ENCODE measurements at places on chromosomes 1 and 21.
A peak's percentile ranks its signal among the peaks of the same experiment; 100 is the strongest.

DNA sequence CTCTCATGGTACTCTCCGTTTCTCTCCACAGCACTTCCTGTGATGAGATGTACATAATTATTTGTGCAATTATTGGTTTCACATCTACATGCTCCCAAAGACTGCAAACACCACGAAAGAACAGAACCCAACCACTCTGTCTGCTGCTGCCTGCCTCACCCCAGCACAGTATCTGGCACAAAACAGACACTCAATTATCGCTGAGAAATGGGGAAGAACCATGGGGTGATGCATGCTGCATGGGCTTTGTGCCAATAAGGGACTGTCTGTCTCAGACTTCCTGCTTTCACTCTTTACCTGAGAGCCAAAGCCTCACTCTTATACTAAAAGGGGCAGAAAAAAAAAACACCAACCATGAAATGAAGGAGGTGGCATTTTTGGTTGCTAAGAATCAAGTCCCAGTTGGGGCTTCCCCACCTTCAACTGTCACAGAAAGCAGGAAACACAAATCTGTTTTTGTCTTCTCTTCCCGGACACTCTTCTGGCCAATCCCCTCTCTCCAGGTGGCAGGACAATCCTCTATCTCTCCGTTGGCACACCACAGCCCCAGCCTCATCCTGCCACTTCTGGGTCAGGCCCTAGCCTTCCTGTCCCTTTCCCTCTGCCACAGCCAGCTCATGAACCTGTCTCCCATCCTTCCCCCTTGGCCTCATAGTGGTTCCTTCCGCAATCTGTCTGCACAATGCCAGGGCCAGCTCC lies 82.0 kb downstream of the TGFBR3 start:
- no peak for DNase-seq

- no peak for DNase-seq
Observed at GRCh38 chr1:229768232-229768631, 142.2 kb downstream of the URB2 start.

- no peak for DNase-seq
Observed at GRCh38 chr1:119797162-119797561, 14.1 kb downstream of the REG4 start.

- no peak for DNase-seq
Observed at GRCh38 chr1:246155923-246156322, 351.2 kb downstream of the SMYD3 start.

DNA sequence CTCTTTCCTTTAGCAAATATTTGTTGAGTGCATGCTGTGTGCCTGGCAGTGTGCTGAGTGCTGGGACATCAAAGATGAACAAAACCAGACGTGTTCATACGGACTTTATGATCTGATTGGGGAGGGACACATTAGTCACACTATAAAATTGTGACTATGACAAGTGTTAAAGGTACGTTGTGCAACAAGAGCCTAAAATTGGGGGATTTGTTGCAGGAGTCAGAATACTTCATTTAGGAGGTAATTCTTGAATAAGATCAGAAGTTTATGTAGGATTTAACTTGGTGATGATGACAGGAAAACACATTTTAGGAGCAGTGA lies 29.6 kb downstream of the B3GALT2 start:
- no peak for DNase-seq

DNA sequence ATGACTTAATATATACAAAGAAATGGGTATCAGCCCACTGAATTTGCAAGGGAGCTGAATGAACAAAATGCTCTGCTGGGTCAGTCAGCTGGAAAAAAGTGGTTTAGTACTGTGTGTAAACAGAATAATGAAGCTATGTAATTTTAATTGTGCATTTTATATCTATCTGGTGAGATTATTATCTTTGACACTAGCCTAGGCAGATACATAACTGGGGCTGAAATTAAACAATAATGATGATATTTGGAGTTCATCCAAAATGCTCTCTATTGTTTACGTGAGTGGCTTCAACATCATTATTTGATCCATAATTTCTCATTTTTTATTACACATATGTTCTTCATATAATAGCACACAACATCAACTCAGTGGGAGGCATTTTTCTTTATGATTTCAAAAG lies 208.5 kb upstream of the SNX7 start:
- no peak for DNase-seq

DNA sequence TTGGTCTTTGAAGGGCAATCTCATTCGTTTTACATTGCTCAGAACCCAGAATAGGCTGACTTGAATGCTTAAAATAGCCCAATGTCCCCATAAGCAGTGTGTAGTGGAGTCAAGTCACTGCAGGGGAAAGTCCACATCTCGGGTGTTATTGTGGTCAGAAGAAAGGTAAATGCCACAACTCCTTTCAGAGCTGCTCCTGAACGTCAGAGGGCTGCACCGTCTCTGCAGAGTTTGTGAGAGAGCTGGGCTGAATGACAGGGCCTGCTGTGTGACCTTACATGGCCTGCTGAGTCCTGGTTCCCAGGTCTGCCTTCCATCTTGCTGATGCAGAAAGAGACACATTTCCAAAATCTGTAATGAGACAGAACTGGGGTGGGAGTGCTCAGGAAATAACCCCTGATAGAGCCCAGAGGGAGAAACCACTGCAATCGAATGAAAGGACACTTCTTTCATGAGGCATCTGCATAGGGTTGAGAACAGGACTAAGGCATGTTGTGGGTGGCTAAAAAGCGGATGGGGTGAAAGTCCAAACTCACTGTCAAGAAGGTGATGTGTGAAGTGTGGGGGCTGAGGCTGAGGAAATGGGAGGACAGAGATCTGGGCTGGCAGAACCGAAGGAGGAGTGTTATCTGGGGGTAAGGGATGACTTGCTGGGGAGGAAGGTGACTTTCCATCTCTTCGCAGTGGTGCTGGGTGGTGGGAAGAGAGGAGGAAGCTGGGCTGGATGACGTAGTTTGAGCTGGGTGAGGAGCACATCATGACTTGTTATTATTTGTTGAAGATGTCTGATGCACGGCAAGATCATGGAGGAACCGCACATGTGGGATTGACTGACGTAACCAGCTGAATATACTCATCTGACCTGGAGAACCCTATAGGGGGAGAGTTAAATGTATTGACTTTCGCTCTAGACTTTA lies 33.7 kb downstream of the XCL2 start:
- DNase-seq = no peak

DNA sequence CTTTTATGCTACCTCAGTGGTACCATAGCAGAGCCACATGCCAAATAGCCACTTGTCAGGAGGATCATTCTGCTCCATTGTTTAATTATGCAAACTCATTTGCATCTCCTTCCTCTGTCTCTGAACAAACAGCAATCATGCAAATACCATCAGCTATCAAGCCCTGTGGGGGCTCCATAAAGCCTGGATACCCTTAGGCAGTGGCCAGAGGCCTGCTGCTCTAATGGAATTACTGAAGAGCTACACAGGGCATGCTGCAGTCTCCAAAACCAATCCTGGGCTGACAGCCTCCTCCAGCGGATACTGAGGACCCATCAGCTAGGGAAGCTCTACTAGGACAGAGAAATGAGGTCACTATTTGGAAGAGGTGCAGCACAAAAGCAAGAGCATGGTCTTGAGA lies 376.3 kb downstream of the KCNH1 start:
- DNase-seq = no peak

GRCh38 chr1:239386453-239387303 lies at the start of gene CHRM3:
CHRM3 (plus strand) TSS chr1:239386568; CDS start chr1:239907452, 520,884 bp downstream.
- DNase-seq = peak; percentile 81

DNA sequence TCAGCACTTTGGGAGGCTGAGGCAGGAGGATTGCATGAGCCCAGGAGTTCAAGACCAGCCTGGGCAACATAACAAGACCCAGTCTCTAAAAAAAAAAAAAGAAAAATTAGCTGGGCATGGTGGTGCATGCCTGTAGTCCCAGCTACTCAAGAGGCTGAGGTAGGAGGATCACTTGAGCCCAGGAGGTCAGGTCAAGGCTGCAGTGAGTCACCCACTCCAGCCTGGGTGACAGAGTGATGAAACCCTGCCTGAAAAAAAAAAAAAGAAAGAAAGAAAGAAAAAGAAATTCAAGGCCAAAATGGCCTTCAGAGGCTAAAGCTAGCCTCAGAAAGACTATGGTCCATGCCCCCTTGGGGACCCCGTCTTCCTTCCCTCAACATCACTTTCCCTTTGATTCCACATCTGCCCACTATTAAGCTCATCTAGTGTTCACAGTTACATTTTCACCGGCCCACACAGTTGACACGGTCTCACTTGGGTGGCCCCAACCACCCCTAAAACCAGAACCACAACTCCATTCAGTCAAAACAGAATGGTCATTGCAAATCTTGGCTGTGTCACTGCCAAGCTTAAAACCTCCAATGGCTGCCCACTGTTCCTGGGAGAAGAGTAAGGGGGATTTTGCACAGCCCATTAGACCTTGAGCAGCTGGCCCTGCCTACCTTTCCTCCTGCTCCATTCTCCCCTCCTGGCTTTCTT lies 2.1 kb upstream of the CAPN8 start:
- no peak for DNase-seq

- no peak for DNase-seq
Observed at GRCh38 chr1:88658419-88658818, 25.7 kb upstream of the PKN2 start.

DNA sequence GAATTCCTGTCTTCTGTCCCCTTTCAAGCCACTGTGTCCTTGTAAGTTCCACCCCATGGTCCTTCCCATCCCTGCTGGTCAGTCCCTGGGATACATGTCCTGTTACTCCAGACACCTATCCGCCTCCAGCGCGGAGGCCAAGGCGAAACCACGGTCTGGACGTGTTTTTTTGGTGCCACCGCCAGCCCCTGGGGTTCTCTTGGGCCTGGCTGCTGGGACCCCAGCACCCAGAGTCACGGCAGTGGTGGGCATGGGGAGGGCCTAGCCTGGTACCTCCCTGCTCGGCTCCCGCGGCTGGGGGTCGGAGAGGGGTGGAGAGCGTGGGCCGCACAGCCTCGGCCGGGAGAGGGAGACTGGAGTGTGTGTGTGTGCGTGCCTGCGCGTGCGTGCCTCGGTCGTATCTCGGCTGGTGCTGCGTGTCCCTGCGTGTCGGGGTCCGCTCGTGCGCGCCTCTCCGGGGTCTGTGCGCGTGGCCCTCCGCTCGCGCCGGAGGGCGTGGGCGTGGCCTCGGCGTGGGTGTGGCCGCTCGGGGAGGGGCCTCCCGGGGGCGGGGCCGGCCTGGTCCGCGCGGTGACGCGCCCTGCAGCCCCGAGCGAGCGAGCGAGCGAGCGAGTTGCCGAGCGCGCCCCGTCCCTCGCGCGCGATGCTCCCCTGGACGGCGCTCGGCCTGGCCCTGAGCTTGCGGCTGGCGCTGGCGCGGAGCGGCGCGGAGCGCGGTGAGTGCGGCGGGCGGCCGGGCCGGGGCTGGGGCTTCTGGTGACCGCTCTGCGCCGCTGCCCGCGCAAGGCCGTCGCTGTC lies at the start of gene VWA1:
Gene VWA1 (plus strand): TSS at position 585 of the 798 bp plus-strand sequence. CDS start 59 bp downstream, at position 644.
- DNase-seq = peak; percentile 85

- no peak for DNase-seq
Observed at GRCh38 chr1:226541631-226542622, 6.6 kb upstream of the STUM start.

- no peak for DNase-seq
Observed at GRCh38 chr1:42860339-42861013, 14.1 kb downstream of the ZNF691 start.

DNA sequence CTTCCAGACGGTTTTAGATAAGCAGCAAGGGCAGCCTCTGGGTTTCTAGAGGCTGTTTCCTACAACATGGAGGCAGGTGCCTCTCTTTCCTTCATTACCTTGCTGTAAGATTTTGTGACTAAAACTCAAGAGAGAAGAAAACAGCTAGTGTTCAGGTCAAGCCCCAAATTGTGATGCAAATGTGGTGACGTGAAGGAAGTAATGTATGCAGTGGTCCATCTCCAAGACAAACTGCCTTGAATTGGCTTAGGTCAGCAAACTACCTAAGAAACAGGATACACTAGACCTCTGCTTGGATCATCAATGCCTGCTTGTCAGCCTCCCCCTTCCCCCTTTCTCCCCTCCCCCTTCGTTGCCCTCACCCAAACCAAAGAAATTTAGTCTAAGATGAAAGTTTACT lies 28.9 kb upstream of the RIPK4 start:
- DNase-seq = no peak

- peak; percentile 46 for DNase-seq
Observed at GRCh38 chr1:205141236-205142101, 19.7 kb upstream of the RBBP5 start.

DNA sequence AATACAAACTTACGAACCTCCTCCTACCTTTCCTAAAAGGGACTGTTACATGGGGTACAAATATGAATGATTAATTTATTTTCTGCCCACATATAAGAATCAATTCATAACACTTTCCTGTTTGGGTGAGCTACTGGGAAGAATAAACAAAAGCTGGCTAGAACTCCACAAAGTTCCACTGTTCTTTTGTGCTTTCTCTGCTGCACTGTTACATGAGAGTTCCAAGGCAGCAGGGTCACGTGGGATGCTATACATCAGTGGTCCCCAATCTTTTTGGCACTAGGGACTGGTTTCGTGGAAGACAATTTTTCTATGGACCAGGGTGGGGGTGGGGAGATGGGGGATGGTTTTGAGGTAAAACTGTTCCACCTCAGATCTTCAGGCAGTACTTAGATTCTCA lies 2.2 kb upstream of the ANGPTL7 start:
- no peak for DNase-seq

GRCh38 chr1:152967201-152967600 lies 3.2 kb upstream of the SPRR4 start:
- no peak for DNase-seq

DNA sequence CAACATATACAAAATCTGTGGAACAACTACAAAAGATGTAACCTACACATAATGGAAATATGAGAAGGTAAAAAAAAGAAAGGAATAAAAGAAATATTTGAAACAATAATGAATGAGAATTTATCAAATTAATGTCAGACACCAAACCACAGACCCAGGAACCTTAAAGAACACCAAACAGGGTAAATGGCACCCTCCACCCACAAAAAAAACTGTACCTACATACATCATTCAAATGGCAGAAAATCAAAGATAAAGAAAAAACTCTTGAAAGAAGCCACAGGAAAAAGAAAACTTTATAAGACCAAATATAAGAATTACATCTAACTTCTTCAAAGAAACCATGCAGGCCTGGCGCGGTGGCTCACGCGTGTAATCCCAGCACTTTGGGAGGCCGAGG lies 54.0 kb downstream of the IL12RB2 start:
- DNase-seq = no peak

- no peak for DNase-seq
Observed at GRCh38 chr21:27219068-27219467, 252.2 kb upstream of the ADAMTS5 start.

DNA sequence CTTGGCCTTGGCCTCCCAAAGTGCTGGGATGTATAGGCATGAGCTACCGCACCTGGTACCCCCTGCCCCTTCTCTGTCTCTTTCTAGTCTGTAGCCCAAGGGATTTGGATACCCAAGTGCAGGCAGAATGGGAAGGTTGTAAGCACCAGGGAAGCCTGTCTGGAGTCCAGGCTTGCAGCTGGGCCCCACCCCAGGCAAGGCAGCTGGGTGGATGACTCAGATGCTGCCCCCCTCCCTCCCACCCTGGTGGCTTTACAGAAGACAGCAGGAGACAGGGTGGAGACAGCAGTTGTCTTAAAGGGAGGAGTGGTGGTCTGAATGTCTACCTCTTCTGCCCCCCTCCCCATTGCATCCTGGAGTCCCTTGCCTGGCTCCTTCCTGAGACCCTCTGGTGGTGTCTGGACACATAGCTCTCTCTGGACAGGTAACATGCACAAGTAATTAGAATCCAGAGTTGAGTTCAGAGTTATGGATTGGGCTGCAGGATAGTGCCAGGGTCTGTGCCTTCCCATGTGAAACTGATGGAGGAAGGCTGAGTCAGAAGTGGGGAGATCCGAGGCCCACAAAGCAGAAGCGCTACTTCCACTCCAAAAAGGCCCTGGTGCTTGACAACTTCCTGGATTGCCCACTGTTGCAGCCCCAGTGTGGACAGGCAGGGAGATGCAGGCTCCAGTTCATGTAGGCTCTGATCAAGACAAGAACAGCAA lies 5.1 kb downstream of the LMNA start:
- DNase-seq = no peak
